ENCODE measurements at places on chromosomes 2 and 18.
A peak's percentile ranks its signal among the peaks of the same experiment; 100 is the strongest.

GRCh38 chr18:39799006-39799405 is 2156.0 kb upstream of the PIK3C3 start:
- DNase-seq: peak; percentile 57

GRCh38 chr18:70454704-70455322 is 166.0 kb downstream of the SOCS6 start:
- DNase-seq: peak; percentile 81

- peak; percentile 28 for DNase-seq
These were observed 187.1 kb upstream of the PIK3C3 start for GRCh38 chr18:41767960-41768359.

GRCh38 chr18:45566025-45566740 is 49.1 kb upstream of the SLC14A2 start:
- peak; percentile 97 for DNase-seq

DNA sequence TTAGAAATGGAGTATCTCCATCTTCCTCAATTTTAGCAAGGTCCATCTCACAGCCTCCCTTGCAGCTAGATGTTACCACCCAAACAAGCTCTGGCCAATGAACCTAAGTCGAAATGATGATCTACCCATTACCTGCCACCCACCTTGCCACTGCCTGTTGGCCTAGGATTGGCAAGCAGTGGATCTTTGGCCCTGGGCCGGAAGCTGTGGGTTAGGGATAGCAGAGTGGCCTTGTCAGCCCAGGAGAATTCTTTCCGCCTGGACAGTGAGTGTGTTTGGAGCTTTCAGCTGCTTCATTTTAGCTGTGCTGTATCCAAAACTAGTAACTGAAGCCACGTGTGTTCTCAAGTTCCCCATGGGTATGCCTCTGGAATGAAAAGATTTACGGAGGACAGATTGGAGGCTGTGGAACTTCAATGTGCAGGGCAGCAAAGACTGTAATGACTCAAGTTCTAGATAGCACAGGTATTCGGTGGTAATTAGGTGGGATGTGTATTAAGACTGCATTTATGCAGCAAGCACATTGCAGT is 7.7 kb upstream of the PARD6G start:
- no peak for DNase-seq

GRCh38 chr2:203994735-203995134 is 58.2 kb downstream of the ICOS start:
- no peak for DNase-seq

DNA sequence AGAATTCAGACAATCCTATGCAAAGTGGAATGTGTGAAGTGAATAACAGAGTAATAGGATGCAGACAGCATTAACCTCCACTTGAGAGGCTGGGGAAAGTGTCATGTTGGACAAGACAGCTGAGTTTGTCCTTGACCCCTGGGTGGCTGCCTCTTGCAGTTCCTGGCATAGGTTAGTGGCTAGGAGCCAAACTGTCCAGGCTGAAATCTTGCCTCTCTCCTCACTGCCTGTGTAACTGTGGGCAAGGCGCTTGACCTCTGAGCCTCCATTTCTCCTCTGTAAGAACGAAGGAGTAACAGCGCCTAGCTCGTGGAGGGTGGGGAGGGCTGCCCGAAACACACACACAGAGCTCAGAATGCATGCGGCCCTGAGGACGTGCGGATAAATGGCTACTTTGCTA is 34.8 kb upstream of the LDLRAD4 start:
- DNase-seq: no peak

DNA sequence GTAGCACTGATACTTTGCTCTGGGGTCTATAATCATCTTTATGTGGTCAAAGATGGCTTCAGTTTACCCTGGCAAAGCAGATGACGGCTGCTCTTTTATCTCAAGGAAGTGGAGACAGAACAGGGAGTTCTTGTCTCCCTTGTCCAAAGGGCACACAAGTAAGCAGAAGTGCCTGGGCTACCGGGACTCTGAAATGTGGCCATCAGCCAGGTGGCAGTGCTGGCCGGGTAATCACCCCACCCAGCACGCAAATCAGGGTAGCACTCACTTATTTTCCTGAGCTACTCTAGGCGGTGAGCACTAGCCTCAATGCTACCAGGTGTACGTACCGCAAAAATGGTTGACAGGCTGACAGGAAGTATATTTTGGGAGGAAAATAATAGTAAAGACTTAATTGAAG is 119.7 kb upstream of the ETAA1 start:
- DNase-seq: no peak

GRCh38 chr18:3703732-3704176 is 253.8 kb downstream of the TGIF1 start:
- peak; percentile 79 for DNase-seq

DNA sequence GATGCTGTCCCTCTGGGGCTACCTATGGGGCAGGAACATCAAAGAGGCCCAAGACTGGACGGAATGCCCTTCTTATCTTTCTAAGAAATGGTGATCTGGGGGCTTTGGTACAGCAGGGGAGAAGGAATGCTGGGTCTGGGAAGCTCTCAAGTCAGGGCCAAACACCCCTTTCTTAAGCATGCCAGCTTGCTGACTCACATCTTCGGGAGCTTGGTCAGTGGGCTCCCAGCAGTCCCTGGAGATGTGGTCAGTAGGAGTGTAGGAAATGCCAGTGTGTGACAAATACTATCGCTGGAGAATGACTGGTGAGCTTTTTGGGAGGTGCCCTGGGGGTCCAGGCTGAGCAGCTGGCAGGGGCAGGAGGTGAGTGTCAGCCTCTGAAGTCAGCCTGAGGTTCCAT is 105.0 kb upstream of the CDC42EP3 start:
- peak; percentile 99 for DNase-seq

- peak; percentile 49 for DNase-seq
These were observed 113.1 kb upstream of the SP3 start for GRCh38 chr2:174078275-174078674.

DNA sequence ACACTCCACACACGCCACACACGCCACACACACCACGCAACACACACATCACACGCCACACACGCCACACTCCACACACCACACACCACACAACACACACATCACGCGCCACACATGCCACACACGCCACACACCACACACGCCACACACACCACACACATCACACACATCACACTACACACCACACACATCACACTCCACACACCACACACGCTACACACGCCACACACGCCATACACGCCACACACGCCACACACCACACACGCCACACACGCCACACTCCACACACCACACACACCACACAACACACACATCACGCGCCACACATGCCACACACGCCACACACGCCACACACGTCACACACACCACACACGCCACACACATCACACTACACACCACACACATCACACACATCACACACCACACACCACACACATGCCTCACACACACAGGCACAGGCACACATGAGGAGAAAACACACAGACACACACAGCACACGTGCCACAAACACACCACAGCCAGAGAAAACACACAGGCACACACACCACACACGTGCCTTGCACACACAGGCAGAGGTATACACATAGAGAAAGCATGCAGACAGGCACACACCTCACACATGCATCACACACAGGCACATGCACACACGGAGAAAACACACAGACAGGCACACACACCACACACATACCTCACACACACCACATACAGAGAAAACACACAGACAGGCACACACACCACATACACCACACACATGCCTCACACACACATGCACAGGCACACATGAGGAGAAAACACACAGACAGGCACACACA is 241.5 kb upstream of the MYT1L start:
- no peak for DNase-seq

GRCh38 chr2:55999790-56000189 is 76.2 kb upstream of the EFEMP1 start:
- no peak for DNase-seq

DNA sequence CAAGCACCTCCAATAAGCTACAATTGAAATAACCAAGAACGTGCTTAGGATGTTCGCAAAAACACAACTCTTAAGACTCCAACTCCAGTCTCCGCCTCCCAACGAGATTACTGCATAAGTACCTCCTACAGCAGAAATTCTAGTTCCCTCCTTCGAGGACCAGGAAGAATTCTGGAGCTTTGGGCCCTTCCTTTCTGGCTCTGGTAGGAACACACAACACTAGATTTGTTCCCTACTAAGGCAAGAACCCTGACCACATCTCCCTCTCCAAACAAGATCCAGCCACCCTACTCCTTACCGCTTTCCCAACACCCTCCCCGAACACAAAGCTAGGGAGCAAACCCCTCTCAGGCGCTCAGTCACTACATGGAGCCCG is 721 bp downstream of the ADAM17 start:
- DNase-seq: peak; percentile 92

- no peak for DNase-seq
These were observed 96.7 kb upstream of the ASAP2 start for GRCh38 chr2:9109871-9110270.

DNA sequence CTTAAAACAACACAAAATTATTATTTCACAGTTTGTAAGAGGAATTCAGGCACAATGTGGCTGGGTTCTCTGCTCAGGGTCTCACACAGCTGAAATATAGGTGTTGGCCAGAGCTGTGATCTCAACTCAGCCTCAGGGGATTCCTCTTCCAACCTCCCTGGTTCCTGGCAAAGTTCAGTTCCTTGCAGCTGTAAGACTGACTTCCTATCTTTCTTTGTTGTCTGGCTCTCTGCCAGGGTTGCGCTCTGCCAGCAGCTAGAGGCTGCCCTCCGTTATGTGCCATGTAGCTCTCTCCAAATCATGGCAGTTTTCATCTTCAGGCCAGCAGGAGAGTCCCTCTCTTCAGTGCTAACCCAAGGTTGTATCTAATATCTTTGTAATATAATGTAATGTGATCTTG is 272.5 kb upstream of the KCNJ3 start:
- DNase-seq: no peak

DNA sequence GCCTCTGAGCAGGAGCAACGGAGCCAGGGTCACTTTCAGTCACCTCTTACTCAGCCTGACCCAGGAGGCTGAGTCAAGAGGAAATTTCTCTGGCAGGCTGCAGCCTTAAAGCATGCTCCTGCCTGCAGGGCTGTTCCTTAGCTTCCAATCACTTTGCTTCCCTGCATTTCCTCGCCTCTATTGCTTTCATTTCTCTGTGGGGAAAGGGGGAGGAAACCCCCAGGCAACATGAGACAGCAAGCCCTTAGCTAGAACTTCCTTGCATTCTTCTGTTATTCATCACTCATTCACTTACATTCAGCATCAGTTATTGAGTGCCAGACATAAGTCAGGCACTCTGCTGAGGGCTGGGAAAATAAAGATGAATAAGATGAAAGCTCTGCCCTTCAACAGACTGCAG is 13.0 kb downstream of the XDH start:
- peak; percentile 88 for DNase-seq
